ENCODE measurements at places on chromosomes 4 and X.

DNA sequence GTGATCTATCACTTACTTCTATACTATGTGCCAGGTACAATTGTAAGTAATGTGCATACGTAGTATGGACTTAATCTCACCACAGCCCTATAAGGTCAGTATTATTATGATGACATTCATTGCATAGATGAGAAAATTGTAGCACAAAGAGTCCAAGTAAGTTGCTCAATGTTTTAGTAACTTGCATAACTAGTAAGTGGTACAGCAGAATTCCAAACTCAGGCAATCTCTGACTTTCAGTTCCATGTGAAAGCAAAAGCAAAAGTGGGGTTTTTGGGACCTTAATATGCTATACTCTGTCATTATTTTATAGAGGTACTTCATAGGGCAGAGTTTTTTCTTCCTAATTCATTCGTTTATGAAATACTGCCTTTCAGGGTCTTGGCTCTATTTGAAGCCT is 188.8 kb upstream of the VEGFC start:
- no peak for DNase-seq

GRCh38 chrX:43861750-43862149 is 20.5 kb downstream of the MAOB start:
- DNase-seq: no peak

- no peak for DNase-seq
These were observed 1.6 kb downstream of the SCML1 start for GRCh38 chrX:17738737-17739535.

DNA sequence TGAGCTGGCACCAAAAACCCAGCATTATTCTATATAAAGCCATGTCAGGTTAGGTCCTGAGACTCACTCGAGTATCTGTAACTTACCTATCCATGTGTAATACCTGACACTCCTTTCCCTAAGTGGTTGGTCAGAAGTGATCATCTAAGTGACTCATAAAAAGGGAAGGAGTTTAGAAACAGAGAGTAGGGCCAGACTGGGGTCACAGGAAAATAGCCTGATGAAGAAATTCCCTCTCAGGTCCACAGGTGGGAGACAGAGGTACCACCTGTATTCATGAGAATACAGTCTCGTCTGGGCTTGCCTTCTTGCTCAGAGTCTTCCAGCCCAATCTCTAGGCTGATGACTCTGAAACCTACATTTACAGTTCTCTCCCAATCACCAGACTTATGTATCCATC is 161.8 kb upstream of the MAP3K15 start:
- DNase-seq: no peak

DNA sequence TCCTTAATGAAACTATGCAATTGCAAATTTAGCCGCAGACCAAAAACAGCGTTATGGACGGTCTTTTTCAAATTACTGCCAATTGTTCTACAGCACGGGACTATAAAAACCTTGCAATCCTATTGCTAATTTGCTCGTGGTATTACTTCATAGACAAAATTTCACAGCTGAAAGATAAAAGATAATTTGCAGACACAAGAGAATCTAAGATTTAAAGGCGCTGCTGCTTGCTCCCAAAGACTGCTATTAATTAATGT is 1.4 kb upstream of the CAMK2D start:
- DNase-seq: no peak

GRCh38 chr4:182280436-182281111 is 37.4 kb downstream of the TENM3 start:
- DNase-seq: no peak

- no peak for DNase-seq
These were observed 850.4 kb upstream of the FRG1 start for GRCh38 chr4:189090174-189090814.

DNA sequence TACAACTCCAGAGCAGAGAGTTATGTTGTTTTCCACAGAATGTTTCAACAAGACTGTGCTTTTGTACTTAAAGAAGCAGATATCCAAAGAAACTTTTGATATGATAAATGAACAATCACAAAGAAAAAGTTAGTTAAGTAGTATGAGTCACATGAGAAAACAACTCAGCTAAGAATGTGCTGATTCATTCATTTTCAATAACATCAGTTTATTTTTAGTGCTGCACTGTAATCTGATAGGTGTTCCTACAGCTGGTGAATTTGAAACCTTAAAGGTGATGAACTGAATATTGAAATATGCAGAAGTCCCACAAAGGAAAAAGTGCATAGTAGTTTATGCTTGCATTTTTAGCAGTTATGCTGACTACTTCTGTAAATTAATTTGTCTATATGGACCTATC is 180.3 kb upstream of the TENM3 start:
- no peak for DNase-seq

GRCh38 chr4:17366496-17366895 is 145.4 kb downstream of the QDPR start:
- no peak for DNase-seq

GRCh38 chrX:40418146-40418812 is 162.5 kb upstream of the ATP6AP2 start:
- DNase-seq: no peak

- no peak for DNase-seq
These were observed 90.4 kb downstream of the SLC16A2 start for GRCh38 chrX:74511704-74512103.

All from stimulated activated CD4-positive, alpha-beta T cell treated with anti-CD3 and anti-CD28 coated beads, Interleukin-4, amount 100 ng/mL, for 48 hours (primary cell).